ENCODE measurements at places on chromosomes 1 and 21.
A peak's percentile ranks its signal among the peaks of the same experiment; 100 is the strongest.

GRCh38 chr1:231515748-231516147 lies 12.7 kb upstream of the TSNAX start:
- DNase-seq, result no peak

GRCh38 chr1:66532214-66532613 lies 1.7 kb upstream of the SGIP1 start:
- DNase-seq, result no peak

GRCh38 chr1:196115646-196116045 lies 492.6 kb downstream of the KCNT2 start:
- no peak for DNase-seq

- peak; percentile 13 for DNase-seq
Measured at GRCh38 chr1:77313491-77313890, 31.7 kb downstream of the AK5 start.

DNA sequence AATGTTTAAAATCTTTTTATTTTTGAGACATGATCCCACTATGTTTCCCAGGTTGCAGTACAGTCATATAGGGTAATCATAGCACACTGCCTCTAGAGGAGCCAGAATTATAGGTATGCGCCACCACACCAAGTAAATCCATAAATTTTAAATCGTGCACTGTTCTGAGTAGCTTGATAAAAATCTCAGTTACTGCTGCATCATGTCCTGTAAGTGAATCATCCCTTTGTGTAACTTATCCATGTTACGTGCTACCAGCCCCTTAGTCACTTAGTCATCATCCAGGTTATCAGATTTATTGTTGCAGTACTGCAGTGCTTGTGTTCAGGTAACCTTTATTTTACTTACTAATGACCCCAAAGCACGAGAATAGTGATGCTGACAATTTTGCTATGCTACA lies 1770.9 kb downstream of the BRINP3 start:
- DNase-seq, result no peak

DNA sequence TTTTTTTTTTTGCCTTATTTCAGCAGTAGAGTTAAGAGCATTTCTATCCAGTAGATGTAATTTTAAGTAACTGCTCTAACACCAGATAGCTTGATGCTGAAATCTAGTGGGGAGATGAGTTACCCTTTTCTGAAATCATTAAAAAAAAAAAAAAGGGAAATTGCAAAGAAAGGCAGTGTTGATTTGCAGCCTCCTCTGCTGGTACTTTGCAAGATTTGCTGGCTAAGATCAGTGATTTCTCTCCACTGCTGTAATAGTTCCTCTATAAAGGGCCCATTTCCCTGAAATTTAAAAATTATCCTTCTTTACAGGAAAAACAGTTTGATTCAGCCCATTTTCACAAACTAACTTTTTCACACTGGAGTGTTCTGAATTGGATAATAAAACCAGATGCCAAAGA lies 120.6 kb downstream of the PTBP2 start:
- no peak for DNase-seq

DNA sequence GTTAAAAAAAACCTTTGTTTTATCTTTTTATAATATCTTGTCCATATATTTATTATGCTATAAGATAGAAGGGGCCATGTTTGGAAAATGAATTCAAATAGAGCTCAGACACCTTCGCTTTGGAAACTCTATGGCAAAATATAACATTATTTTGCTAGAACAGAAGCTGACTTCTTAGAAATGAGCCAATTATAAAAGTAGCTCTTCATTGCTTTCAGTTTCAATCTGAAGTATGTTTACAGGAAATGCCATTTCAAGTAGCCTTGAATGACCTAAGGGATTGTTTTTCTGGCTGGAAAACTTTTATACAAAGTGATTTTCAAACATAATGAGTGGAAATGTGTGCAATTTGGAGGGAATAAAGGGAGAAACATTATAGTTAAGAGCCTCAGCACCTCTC lies 37.8 kb upstream of the GBP5 start:
- no peak for DNase-seq

DNA sequence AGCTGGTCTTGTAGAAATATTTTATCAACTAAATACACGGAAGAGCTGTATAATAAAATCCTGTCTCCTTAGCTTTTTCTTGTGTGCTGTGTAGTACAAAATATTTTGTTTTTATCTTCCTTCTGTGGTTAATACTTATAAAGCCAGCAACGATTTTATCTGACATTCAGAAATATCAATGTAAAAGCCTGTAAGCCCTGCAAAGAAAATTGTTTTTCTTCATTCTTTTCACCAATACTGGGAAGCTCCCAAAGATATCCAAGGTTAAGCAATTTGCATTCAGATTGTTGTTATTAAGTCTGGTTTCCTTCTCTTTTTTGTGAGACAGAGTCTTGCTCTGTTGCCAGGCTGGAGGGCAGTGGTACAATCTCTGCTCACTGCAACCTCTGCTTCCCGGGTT lies 38.0 kb upstream of the KIF26B start:
- DNase-seq, result no peak

DNA sequence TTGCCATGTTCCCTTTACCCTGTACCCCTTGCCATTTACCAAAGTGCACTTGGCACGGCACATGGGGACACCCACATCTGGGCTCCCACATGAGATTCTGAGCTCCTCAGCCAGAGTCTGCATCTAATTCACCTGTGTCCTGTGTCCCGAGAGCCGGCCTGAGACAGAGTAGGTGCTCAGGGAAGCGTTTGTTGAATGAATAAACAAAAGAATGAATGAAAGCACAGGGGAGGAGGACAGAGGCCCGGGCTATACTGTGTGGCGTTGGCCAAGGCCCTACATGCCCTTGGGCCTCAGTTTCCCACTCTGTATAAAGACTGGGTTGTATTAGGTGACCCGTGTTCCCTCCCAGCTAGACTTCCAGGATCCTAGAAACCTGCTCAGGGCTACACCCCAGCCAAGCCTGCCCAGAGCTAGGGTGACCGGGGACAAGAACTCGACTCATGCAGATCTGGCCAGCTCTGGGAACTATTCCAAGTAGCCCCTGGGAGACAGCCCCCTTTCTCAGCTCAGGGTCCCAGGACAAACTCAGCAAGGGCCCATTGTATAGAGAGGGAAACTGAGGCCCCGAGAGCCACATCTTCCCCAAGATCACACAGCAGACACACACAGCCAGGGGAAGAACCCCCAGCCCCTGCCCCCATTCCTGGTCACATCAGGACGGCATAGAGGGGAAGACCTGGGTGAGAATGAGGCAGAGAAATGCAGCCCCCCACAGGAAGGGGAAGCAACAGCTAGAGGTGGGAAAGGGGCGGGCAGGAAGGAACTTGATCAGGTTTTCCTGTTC lies 6.0 kb downstream of the EPHA2 start:
- no peak for DNase-seq

DNA sequence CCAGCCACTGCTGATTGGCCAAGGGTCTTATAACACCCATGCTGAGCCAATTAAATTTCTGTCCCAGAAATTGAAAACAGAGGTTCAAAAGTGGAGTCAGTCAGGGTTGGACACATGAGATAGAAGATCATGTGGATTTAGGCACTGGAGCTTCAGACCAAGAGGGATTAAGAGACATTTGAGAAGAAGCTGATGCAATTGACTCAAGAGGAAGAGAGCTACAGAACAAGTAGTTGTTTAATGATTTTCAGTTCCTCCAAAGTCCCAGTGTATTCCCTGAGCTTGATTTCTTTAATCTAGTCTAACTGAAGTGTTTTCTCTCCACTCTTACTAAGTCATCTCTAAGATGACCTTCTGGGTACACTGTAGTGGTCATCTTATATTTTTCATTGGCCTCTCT lies 227.1 kb downstream of the DUSP10 start:
- DNase-seq, result no peak

DNA sequence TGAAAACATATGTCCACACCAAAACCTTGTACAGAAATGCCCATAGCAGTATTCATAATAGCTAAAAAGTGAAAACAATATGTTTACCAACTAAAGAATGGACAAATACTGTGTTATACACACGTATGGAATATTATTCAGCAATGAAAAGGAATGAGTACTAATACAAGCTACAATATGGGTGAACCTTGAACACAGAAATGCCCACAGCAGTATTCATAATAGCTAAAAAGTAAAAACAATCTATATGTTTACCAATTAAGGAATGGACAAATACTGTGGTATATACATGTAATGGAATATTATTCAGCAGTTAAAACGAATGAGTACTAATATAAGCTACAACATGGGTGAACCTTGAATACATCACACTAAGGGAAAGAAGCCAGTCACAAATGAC lies 3.0 kb downstream of the BTG3 start:
- no peak for DNase-seq

GRCh38 chr1:46166521-46167462 lies 8.1 kb upstream of the TSPAN1 start:
- peak; percentile 34 for DNase-seq

DNA sequence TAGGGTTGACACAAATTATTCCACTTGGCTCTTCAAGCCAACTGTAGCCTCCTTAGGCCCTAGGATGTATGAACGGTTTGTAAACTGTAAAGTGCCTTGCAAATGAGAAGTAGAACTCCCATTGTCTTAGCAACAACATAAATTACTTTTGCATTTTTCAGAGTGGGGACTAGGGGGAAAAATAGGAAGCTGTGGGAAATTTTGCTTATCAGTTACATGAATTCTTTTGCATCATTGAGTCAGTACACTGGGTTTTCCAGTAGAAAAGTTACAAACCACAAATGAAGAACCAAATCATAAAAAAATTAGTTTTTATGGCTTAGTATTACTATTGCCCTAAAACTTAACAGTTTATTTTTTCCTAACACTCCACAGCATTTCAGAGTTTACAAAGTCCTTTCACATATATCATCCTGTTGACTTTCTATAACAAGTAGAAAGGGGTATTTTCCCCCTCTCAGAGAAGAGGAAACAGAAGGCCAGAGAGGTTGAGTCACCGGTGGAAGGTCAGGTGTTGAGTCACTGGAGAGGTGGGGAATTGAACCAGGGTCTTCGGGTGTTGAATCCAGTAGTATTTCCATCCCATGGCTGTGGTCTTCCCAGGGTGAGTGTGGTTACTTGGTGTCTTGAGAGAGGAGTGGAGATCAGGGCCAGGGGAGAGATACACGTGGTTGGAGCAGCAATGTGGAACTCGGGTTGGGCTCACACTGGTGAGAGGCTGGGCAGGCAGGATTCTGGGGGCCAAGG lies 71.9 kb upstream of the USP24 start:
- no peak for DNase-seq

DNA sequence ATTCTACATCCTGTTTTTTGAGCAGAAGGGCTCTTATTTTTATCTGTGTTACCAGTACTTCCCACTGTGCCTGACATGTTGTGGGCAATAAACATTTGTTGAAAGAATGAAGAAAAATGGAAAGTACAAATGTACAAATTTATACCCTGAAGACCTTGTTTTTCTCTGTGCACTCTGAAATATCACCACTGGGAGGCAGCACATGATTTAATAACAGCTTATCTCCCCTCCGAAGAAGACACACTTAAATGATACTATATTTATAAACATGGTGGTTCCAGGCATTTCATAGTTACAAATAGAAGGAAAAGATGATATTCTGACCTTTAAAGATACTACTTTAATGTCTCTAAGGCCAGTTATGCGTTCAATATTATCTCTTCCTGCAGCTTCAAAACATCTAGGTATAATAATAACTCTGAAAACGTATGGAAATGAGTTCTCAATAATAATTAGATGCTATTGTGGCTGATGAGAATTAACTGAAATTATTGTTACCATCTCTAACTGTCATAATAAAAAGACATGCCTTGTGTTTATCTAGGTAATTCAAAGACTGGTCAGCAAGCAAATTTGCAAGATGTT lies 12.8 kb downstream of the DYNLT5 start:
- DNase-seq, result peak; percentile 17

DNA sequence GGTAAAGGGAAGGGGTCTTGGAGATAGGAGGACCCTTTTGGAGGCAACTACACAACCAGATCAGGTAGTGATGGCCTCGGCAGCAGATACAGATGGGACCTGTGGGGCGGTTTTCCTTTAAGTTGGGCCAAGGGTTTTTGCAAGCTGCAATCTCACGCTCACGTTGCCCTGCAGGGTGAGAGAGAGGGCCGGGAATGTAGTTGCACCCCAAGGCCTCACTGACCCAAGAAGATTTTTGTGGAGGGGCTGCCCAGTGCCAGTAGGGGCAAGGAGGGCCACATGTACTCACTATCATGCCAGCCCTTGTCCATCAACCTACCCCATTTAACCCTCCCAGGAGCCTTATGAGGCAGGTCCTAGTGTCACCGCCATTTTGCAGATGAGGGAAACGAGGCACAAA lies 57.7 kb upstream of the SELENON start:
- DNase-seq, result no peak

DNA sequence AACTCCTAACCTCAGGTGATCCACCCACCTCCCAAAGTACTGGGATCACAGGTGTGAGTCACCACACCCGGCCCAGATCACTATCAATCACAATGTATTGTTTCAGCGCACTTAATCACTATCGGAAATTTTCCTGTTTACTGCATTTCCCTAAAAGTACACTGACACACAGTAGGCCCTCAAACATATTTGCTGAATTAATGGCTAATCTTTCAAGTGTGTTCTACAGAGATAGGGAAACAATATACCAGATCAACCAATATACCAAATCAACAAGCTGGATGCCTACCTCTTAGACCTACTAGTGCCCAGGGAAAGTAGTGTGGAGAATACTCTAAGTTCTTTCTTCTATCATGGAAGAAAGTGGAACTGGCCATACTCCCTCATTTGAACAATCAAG lies 17.1 kb downstream of the UBR4 start:
- DNase-seq, result no peak

GRCh38 chr21:31520561-31521098 lies 138.9 kb upstream of the SOD1 start:
- DNase-seq, result no peak

DNA sequence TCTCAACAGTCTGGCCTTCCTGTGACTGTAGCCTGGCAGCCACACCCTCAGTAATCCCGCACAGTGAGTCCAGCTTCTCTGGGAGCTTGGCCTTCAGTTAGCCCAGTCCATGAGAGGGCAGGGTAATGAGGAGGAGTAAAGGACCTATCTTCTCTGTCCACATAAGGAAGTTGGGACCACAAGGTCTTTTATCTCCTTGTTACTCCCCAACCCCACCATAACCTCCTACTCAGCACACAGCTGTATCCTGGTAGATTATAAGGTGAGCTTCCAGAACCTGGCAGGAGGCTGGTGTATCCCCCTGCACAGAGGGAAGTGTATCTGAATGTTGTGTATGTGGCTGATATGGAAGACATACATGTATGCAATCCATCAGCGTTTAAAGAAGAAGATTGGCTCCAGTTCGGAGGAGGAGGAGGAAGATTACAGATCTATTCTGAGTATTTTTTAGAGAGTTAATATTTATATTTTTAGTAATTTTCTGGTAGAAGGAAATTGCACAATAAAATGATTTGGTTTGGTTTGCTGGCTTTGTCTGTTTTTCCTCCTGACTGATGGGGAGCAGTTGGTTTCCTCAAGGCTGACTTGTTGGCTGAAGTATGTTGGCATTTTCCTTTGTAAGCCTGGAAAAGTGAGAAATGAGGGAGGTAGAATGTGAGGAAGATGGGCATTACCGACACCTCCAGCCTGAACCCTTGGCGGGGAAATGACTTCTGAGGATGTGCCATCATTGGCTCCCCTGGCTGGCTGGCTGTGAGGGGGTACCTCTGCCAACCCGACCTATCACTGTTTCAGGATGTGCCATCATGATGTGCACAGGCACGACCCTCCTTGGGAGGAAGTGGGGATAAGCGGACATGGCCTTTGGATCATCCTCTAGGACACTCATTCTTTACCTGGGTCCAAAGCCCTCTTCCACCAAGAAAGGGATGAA lies 5.0 kb downstream of the C1orf226 start:
- DNase-seq, result no peak

- DNase-seq, result no peak
Measured at GRCh38 chr1:212612041-212612961, 3.7 kb downstream of the ATF3 start.
